ENCODE measurements at places on chromosomes 16 and 17.

DNA sequence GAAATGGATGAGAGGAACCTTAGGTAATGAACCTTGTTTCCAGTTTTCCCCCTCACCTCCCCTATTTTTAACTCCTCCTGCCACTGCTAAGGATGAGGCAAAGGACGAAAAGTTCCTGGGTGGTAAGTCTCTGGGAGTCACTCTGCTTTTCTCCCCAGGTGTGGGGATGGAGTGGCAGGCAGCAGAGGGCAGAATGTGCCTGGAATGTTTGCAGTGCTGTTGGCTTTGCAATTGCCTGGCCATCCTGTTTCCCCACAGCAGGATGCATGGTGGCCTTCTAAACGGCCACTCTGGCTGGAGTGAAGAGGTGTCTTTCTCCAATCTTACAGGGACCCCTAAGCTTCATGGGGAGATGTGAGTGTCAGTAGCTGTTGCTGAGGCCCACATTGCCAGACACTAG lies 432.5 kb upstream of the ZFHX3 start:
- no peak for DNase-seq

- no peak for DNase-seq
Observed at GRCh38 chr17:72878975-72879660, 213.4 kb downstream of the SLC39A11 start.

GRCh38 chr16:79400462-79401149 lies 199.9 kb downstream of the MAF start:
- no peak for DNase-seq

- no peak for DNase-seq
Observed at GRCh38 chr17:20613905-20614304, 34.4 kb downstream of the CDRT15L2 start.

DNA sequence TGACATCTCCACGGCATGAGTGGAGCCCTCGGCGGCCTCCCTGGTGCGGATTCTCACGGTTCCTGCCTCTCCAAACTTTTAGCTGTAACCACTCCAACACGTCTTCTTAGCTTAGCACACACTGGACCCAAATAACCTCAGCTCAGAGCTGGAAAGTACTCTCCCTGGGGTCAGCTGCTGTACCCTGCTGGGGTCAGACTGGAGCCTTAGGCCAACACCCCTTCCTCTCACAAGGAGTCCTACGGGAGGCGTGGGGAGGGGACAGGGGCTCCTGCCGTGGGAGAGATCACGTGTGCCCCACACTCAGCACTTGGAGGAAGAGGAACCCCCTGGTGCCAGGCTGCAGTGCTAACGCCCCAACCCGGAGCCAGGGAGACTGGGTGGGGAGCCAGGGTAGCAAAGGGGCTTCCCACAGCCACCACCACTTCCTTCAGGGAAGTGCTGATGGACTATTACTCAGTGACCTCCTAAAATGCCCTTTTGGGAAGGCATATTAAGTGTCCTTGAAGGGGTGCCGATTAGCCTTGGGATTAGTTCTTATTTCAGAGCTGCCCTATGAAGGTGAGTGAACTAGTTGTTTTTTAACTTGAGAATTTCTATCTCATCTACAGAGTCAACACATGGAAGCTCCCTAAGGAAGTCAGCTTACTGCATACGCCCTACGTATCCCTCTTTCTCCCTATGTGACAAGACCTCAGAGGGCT lies 124.0 kb downstream of the HIC1 start:
- no peak for DNase-seq

GRCh38 chr17:56737421-56738161 lies 96.1 kb downstream of the C17orf67 start:
- no peak for DNase-seq

- DNase-seq, result peak; percentile 69
Observed at GRCh38 chr16:58499615-58500351, at the start of gene NDRG4. NDRG4 (plus strand) TSS chr16:58500143; CDS start chr16:58500249, 106 bp downstream.

DNA sequence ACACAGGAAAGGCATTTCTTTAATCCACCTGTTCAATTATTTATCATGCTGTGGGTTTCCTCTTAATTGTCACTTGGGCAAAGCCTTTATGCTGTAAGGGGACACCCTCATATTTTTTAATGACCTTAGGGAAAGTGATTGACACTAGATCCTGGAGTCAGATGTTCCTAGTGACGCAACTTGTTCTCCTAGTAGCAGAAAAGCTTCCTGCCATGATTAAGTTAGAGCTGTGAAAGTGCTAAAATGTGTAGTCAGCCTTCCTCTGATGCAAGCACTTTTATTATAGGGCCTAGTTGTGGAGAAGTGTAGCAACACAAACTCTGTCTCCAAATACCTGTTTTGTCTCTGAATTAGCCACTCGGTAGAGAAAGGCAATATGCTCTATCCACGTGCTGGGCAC lies 12.3 kb downstream of the TMEM100 start:
- no peak for DNase-seq

DNA sequence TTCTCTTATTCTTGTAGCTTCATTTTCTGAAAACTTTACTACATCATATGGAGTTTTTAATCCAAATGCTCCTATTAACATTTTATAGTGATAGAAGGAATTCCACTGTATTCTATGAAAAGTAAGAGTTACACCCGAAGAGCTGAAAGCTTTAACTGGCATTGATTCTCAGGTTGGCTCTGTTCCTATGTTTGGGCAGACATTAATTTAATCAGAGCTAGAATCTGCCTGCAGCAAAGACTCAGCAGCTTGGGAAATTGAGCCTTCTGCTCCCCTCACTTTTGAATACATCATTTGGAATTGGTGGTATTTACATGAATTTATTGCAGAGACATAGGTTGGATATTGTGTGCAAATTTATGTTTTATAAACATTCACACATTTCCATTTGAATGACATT lies 1494.7 kb downstream of the CDH8 start:
- no peak for DNase-seq

GRCh38 chr17:21190078-21190477 lies 23.9 kb downstream of the TMEM11 start:
- no peak for DNase-seq

DNA sequence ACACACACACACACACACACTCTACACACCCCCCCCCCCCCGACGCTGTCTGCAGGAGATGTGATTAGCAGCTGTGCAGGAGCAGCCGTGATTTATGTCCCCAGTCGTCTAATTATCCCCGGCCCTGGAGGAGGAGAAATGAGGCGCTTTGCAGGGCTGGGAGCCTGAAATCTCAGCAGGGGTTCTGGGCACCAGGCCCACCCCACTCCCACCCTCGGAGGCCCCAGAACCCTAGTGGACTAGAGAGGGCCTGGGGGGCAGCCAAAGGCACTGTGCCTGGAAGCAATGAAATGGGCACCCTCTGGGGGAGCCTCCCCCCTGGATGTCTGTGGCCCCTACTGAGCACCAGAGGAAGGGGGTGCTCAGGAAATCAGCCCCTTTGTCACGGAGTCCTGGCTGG lies 134.2 kb upstream of the CIBAR2 start:
- DNase-seq, result no peak

- no peak for DNase-seq
Observed at GRCh38 chr17:17175917-17176316, 30.2 kb downstream of the PLD6 start.

DNA sequence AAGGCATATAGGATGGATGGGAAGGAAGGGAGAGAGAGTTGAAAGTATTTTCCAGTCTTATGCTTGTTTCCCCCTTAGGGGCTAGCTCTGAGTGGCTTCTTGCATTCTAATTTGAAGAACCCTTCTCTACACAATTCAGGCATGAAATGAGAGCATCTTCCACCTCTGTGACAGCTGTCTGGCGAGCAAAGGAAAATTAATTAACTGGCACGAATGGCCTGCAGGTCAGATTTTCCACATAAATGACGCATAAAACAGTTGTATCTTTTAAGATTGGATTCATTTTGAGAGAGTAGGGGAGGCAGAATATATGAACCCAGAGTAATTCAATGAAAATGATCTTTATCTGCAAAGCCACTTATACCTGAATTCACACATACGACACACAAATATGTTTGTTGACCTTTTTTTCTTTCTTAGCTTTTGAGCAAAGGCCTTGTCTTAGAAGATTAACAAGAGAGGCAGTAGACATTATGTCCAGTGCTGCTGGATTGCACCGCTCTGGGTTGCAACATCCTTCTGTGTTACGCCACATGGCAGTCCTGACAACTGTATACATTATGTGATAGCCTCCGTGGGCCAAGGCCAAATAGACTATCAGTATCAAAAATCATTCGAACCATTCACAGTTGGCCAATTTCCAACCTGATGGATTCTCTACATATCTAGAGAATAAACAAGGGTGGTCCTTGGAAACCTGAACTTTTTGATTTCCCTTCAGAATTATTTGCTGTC lies 173.0 kb upstream of the GOT2 start:
- no peak for DNase-seq
